ENCODE measurements at places on chromosomes 3 and 15.

GRCh38 chr15:66743703-66744536 is 41.9 kb downstream of the SMAD6 start:
- no peak for DNase-seq

GRCh38 chr3:53849916-53850315 is 3.5 kb downstream of the IL17RB start:
- DNase-seq, result no peak

DNA sequence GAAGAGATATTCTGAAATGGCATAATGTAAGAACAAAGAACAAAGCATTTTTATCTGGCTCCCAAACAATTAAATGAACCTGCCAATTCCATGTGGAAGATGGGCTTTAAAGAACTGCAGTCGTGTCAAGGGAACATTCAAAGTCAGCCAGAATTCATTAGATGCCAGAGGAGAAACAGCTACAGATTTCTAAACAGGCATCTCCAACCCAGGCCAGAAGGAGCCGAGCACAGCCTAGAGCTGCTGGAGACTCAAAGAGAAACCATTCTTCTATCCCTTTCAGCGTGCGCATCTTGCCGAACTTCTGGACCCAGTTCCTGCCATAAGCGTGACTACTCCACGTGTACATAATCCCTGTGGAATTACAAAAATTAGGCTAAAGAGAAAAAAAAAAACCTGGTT is 60.4 kb downstream of the MB21D2 start:
- DNase-seq, result no peak

- DNase-seq, result no peak
These were observed 58.7 kb upstream of the BCHE start for GRCh38 chr3:165895919-165896318.

DNA sequence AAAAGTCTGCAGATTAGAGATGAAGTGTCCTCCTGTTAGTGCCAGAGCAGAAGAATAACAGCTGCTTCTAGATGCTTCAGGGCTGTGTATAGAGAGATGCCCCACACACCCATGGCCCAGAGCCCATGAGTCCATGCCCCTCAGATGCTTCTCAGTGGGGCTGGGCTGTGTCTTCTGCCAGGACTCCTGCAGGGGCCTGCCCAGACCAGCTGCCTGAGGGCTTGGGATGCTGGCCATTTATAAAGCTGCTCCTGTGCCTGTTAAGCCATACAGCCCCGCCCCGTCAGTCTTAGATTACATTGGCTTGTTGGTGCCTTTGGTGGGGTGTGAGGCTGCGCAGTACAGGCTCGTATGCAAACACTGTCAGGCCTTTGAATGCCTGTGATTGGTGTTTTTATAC is 318.0 kb upstream of the CTDSPL start:
- DNase-seq, result no peak

DNA sequence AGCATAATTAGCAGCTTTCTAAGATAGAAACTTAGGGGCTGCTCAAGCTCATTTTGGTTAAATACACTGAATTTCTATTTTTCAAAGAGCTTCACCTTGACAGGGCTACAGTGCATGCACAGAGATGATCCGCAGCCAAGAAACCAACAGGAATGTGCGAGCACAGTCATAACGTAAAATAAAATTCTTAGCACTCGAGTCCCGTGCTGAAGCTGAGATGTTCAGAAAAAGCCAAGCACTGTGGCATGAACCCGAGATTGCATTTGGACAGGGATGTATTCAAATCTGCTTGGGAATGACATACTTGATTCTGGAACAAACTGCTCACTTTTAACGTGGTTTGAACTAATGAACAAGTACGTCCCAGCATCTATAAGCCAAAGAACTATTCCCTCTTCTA is 340.3 kb downstream of the FOXP1 start:
- DNase-seq, result no peak

Measured in left kidney (tissue), 8 donors.